ENCODE measurements at places on chromosomes 5 and 9.

DNA sequence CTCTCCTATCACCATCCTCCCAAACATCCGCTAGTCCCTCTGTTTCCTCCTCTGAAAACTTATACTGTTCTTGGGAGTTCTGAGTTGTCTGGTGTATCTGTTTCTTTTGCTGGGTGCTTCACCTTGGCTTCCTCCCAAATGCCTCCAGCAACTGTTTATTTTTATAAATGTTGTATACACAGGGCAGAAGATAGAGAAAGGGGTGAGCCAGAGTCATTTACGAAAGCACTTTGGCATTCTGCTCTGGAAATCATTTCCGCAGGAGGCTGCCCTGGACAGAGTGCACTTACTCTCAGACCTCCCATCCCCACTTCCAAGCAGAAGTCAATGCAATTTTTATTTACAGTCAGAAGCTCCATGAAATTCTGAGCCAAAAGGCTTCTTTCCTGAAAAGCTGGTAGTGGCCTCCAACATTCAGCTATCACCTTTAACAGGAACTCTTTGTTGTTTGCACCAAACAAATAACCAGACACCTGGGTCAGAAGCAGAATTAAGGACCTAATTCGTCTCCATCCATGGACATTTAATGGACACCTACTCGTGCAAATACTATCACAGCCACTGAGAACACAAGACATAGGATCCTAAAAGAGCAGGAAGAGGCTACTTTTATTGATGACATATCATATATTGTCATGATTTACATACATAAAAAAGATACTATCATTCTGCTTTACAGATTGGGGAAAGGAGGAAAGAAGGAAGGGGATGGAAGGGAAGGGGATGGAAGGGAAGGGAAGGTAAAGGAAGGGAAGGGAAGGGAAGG, 229.5 kb upstream of the PAPPA start:
- no peak for DNase-seq

DNA sequence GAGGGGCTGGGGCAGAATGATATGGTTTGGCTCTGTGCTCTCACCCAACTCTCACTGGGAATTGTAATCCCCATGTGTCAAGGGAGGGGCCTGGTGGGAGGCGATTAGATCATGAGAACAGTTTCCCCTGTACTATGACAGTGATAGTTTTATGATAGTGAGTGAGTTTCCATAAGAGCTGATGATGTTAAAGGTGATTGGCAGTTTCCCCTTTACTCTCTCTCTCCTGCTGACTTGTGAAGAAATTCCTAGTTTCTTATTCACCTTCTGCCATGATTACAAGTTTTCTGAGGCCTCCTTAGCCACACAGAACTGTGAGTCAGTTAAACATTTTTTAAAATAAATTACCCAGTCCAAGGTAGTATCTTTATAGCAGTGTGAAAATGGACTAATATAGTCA, 120.4 kb upstream of the CDH9 start:
- DNase-seq, result no peak

DNA sequence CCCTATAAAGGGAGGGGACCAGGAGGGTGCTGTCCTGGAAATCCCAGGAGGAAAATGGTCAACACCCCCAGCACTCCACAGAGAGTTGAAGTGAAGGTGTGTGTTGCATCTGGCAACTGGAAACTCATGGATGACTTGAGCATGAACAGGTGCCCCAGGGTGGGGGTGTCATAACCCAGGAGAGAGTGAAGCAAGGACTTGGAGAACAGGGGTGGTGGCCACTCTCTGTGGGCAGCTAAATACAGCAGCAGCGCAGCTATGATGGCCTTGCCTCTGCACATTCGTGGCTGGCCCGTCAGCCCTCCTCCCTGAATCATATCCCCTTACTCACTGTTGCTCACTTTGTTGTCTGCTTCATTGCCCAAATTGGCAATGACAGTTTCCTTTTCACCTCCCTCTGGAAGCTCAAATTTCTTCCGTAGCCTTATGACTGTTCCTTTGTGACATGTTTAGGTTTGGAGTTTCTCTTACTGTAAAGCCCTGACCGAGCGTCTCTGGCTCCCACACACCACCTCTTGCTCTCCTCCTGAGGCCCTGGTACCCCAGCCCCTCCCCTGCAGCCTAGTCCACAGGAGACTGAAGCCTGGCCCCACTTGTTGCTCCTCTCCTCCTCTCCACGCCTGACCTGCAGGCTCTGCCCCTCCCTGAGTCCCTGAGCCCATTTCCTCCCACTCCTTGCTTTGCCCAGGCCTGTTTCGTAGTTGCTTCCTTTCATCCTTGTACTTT, 185.8 kb downstream of the CD180 start:
- DNase-seq, result no peak

- no peak for DNase-seq
Observed at GRCh38 chr9:7970681-7971330, 171.2 kb upstream of the DMAC1 start.

DNA sequence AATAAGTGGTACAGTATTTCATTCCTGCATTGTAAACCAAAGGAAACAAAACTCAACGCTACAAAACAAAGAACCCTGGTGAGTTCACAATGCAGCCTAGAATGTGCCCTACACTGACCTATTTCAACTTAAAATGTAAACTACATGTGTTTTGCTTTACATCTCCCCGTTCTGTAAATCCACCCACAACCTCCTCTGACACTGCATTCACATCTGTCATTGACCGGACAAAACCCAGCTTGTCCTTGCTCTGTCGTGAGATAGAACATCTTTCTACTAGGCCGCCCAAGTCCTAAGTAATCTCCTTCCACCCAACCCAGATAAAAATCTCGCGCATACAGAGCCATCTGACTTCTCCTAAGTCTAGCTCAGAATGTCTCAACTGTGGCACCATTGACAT, 6.1 kb upstream of the VLDLR start:
- no peak for DNase-seq

DNA sequence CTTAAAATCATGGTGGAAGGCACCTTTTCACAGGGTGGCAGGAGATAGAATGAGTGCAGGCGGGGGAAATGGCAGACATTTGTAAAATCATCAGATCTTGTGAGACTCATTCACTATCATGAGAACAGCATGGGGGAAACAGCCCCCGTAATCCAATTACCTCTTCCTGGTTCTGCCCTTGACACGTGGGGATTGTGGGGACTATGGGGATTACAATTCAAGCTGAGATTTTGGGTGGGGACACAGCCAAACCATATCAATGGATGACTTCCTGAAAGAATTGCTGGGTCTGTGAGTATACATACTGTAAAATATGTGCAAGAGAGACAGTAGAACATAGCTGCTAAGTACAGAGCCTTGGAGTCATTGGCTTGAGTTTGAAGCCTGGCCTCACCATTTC, 47.0 kb downstream of the KIAA1958 start:
- no peak for DNase-seq

DNA sequence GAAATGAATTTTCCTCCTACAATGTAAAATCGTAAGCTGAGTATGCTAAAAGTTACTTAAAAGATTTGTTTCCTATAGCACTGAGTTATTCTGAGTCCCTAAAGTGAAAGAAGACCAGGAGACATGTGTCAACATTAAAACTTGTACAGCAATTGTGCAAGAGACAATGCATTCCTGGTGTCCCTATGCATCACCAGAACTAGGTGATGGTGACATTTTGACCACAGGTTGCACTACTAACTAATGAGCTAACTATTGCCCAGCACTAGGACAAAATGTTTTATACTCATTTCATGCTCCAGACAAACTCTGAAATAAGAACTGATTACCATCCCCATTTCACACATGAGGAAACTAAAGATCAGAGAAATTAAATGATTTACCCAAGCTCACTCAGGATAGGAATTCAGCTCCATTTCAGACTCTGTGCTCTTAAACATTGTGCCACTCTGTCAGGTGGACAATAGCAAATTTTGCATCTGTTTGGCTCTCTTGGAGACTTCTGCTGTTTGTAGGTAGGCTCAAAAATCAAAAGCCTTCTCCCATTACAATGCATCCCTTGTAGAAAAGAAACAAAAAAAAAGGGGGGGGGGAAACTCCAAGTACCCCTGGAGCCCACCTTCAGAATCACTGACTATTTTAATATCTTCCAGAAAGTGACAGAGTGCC, 269.2 kb downstream of the ACTL7B start:
- no peak for DNase-seq
